ENCODE measurements at places on chromosomes 2 and 18.

- no peak for DNase-seq
Measured at GRCh38 chr2:2170189-2170588, 160.9 kb downstream of the MYT1L start.

DNA sequence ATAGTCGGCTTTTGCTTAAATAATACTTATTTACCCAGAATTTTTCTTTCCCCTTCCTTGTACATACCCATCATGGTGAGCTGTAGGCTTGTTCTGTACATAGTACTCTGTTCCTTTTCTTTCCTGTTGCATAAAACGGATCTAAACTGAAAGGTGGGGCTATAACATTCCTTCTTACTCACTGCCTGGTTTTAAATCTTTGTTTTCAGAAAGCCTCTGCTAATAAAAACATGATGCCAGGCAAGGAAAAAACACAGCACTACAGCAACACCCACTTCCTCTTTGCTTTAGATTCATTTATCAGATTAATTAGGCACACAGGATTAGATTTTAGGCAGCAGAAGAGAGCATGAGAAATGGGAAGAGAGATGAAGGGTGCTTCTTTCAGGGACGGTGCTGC lies 19.6 kb upstream of the STON1 start:
- no peak for DNase-seq

GRCh38 chr2:65870826-65871225 lies 438.4 kb upstream of the SPRED2 start:
- no peak for DNase-seq

DNA sequence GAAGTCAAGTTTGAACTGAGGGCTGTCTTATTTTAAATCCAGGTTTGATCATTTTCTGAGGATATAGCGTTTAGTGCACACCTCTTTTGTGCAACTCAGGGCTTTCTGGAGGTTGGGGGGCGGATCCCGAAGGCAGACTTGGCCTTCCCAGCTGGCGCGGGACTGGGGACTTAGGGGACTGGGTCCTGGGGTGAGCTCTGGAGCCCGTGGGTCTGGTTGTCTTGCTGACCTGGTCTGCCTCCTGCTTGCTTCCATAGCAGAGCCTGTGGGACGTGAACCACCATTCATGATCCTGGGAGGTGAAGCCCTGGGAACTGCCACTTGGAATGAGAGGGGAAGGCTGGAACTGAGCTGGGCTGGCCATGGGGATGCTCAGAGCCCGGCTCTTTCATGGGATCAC lies 63.1 kb downstream of the AGAP1 start:
- DNase-seq = no peak

GRCh38 chr18:51068105-51068504 lies 38.1 kb downstream of the SMAD4 start:
- no peak for DNase-seq

DNA sequence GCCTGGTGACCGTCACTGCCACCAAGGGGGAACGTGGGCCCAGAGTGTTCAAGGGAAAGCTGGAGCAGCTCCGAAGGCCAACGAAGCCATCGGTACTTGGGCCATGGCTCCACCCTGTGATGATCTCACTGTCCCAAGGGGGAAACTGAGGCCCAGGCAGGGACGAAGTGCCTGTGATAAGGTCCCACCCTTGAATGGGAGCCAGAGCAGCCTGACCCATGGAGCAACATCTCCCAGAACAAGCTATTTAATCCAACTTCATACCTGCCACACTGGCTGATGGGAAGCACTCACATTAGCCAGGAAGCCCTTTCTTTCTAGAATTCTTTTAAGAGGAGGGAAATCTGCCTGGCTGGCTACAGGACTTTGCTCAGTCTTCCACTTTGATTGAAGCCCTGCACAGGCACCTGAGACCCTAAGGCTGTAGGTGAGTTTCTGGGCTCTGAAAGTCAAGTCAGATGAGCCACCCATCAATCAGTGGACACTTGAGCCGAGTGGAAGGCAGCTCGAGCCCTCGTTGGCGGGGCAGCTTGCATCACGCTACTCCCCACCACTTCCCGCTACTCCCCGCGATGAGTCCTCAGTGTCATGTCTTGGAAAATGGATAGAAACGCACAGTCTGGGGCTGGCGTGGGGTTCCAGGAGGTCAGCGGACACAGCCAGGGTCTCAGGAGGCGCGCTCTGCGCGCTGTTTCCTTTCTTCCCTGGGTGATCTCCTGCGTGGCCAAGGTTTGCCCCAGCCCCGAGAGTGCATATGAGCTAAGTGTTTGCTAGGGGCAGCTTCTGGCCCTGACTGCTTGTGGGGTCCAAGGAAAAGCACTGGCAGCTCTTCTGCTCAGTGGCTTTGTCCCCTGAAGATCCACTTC lies 2.5 kb upstream of the HS6ST1 start:
- no peak for DNase-seq

DNA sequence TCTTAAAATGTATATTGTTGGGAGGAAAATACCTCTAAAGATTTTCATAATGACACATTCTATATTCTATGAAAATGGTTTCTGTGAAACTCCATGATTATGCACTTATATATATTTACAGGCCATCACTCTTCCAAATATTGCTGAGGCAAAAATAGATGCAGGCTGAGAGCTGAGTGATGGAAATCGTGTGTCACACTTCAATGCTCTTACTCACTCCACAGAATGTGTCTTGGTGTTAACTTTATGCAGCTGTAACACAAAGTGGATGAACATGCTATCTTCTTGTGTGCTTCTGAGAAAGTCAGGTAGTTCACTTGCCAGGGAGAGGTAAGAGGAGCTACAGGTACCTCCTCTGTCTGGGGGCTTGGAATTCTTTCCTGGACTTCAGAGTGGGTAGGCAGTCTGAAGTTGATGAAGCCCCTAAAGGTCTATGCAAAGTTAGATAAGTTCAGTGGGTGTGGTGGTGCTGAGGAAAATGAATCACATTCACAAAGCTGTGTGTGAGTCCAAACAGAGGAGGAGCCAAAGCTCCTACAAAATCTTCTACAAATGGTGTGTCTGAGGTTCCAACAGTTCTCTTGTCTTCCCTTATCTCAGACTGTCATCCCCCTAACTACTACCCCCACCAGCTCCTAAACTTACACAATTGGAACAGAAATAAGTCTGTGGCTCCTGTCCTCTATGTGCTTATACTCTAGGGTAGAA lies 74.2 kb upstream of the ST6GAL2 start:
- no peak for DNase-seq

GRCh38 chr18:37430357-37431076 lies 135.1 kb downstream of the CELF4 start:
- DNase-seq = peak; percentile 70

Measured in Kasumi-1 (cell line).